ENCODE measurements at places on chromosomes 3 and 15.

DNA sequence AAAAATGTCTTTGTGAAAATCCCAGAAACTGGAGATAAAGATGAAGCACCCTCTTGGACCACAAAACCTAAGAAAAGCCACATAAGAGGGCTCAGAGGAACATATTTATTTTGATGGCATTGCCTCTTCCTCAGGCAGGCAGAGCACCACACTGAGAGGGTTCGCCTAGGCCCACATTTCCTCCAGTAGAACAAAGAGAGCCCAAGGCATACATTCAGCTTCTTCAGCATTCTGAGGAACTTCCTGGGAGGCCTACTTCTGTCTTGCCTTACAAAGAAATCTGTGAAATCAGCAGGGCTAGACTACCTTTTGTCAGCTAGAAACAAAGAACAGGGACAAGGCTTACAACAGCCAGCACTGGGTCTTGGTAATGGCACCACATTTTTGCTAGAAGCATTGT is 1325.3 kb downstream of the SI start:
- no peak for DNase-seq

GRCh38 chr3:70815817-70816216 is 503.4 kb upstream of the MDFIC2 start:
- no peak for DNase-seq

DNA sequence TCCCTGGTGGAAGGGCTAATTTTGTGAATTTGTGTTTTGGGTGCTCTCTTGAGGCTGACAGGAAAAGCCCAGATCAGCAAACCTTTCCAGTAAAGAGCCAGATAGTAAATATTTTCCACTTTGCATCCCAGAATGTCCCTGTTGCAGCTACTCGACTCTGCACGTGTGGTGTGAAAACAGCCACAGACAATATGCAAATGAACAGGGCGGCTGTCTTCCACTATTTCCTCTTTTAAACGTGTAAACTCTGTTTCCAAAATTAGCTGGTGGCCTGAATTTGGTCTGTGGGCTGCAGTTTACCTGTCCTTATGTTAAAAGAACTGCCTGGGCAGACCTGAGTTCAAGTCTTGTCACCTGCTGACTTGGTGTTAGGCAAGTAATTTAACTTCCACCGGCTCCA is 202.7 kb downstream of the EDEM1 start:
- no peak for DNase-seq

- DNase-seq, result no peak
These were observed 50.0 kb upstream of the GSK3B start for GRCh38 chr3:120144267-120144666.

DNA sequence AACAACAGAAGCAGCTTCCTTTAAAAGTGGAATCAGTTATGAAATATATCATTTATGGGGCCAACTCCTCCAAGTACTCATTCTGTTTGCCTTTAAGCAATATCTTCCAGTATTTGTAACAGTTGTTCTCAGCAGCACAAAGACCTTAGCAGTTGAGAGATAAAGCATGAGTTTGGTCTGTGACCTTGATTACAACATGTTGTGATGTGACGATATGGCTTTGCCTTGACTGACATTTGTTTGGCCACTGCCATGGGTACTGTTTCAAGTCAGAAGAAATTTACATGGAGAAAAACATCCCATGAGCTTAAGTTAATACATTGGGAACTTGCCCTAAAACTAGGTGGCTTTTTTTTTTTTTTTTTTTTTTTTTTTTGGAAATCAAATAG is 175.1 kb upstream of the KBTBD8 start:
- DNase-seq, result no peak
